ENCODE measurements at places on chromosomes 12 and 14.
A peak's percentile ranks its signal among the peaks of the same experiment; 100 is the strongest.

- DNase-seq = no peak
Observed at GRCh38 chr12:112180422-112180821, 55.1 kb downstream of the TRAFD1 start.

DNA sequence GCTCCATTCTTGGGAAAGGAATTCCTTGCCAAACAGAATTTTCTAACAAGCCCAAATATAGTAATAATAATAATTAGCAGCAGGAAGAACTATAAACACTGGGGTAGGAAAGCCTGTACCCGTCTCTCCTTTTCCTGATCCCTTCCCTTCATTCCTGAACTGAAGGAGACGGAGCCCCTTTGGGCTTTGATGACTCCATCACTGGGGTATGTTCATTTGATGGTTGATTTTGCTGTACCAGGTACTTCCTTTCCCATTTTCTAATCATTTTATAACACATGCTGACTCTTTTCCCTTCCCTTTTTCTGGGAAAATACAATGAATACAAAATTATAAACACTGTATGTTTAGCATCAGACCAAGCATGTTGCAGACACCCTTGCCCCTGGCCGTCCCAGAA lies 3.6 kb upstream of the RCOR1 start:
- DNase-seq = no peak

DNA sequence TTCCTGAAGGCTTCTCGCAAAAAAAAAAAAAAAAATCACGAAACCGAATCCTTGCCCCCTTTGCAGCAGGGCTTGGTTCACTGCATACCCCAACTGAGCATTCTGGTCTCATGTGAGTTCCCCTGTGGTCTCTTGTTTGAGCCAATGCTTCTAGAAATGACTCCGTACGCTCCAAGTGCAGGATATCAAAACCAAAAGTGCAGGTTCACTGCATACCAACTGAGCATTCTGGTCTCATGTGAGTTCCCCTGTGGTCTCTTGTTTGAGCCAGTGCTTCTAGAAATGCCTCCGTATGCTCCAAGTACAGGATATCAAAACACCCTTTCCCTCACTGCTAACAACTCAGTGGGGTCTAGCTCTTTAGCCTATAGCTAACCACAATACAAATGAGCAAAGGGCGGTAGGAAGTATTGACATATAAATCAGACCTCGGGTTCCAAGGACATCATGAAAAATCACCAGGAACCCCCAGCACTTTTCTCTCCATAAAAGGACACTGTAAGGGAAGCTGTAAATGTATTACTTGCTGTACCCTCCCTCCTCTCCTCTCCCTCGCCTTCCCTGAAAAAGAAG lies 206.3 kb upstream of the NOS1 start:
- DNase-seq = no peak

DNA sequence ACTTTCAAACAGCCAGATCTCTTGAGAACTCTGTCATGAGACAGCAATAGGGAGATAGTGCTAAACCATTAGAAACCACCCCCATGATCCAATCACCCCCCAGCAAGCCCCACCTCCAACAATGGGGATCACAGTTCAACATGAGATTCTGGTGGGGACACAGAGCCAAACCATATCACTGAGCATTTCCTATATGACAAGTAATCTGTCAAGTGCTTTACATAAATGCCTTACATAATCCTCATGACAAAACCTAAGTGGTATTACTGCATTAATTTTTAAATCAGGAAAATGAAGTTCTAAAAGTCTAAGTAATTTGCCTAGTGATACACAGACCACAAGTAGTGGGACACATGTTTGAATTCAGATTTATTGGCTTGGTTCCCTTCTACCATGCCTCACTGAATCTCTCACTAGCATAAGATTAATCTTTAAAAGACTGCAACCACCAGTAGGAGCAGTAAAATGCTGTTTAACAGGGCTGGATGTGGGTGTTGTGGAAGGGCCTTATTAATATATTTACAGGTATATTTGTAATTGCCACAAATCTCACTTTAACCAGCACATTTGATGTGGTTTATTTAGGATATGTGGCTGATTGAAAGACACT lies 323.1 kb upstream of the FBXO33 start:
- DNase-seq = no peak

DNA sequence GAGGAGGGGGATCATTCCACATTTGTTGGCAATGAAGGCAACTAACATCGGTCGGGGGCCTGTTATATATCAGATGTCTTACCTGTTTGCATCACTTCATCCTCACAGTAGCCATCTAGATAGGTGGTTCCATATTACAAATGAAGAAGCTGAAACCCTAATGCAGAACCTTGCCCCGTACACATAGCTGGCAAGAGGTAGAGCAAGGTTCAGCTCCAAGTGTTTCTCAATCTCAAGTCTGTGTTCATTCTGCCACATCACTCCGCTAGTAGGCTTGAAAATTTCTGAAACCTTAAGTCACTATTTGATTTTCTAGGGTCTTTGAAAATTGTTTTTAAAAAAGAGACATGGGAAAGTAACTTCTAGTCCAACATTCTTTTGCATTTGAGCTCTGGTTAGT lies 17.0 kb downstream of the AVPR1A start:
- DNase-seq = no peak

- DNase-seq = no peak
Observed at GRCh38 chr14:66498311-66498710, 9.6 kb upstream of the GPHN start.

DNA sequence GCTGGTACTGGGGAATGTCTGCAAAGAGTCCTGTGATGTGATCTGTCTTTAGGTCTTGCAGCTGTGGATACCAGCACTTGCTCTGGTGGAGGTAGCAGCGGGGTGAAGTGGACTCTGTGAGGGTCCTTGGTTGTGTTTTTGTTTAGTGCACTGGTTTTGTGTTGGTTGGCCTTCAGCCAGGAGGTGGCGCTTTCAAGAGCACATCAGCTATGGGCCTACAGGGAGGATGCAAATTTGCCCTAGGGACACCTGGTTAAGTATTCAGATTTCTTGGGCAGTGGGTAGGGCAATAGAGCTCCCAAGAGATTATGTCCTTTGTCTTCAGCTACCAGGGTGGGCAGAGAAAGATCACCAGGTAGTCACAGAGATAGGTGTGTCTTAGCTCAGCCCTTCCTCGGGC lies 63.8 kb downstream of the PTGER2 start:
- no peak for DNase-seq

DNA sequence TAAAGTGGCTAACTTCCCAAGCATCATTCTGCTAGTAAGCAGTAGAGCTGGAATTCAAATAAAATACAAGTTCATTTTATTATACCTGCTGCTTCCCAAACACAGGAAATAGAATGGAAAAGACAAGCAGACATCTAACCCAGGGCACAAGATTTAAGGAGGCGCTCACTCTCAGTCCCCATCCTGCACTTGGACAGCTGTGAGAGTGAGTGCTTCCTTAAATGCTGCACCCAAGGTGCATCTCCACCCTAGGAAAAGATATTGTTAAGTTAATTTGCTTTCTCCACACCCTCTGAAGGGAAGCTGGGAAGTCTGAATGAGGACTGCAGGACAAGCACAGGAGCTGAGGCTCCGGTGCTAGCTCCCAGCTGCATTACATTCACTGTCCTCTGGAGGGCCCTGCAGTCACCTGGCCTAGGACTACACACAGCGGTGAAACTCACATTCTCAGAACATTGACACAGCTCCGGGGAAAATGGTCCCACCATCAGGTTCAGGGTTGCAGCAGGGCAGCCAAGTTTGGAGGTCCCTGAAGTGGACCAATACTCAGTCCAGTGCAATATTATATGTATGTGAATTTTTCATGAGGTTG lies 14.2 kb downstream of the HEBP1 start:
- DNase-seq = peak; percentile 43

DNA sequence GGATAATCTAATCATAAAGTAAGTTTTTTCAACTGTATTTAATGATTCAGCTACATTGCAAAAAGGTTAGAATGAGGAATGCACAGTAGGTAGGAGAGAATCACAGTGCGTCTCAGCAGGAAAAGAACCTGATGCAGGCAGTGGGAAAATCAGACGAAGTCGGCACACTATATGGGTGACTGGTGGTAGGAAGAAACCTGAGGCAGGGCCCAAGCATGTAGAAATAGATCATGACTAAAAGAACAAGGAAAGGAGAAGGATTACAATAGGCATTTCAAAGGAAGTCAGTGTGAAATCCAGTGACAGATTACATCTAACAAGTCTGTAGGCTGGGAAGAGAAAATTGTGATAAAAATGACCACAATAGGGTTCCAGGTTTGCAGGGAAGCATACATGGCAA lies 267.0 kb downstream of the MED13L start:
- DNase-seq = no peak

- DNase-seq = no peak
Observed at GRCh38 chr12:1523046-1523445, 71.3 kb downstream of the FBXL14 start.

DNA sequence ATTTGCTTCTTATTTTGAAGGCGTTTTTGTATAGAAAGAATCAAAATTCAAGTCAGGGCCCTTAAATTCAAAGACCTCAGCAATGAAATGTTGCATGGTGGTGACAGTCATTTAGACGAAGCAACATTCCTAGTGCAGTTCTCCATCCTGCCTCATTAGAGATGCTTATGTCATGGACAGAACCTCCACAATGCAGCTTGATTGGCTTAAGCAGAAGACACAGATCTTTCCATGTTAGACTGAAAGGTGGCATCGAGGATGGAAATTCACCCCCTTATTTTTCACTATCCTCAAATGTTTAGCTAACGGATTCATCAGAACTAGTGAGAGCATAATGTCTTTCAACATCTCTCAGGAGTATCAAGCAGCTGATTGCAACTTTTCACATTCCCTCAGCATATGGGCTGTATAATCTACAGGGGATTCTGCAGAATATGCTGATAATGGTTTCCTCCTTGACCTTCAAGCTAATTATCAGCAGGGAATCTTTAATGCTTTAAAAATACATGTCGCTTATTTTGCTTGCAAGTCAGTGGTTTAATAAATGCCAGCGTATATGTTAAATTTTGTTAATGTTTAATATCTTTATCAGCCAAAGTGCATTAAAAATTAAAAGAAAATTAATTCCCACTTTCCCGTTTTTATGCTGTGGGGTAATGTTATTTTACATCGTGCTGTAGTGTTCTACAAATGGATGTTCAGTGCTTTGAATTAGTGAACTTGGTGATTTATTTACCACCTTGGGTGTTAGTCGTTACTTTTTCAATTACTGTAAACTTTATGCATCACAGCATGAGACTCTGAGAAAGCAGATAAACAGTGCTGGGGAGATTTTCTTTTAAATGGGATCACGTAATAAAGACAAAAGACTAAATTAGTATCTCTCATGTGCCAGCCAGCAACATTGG lies 12.8 kb upstream of the NRDE2 start:
- DNase-seq = no peak

GRCh38 chr12:133130808-133131128 lies 341 bp downstream of the ZNF10 start:
- no peak for DNase-seq

DNA sequence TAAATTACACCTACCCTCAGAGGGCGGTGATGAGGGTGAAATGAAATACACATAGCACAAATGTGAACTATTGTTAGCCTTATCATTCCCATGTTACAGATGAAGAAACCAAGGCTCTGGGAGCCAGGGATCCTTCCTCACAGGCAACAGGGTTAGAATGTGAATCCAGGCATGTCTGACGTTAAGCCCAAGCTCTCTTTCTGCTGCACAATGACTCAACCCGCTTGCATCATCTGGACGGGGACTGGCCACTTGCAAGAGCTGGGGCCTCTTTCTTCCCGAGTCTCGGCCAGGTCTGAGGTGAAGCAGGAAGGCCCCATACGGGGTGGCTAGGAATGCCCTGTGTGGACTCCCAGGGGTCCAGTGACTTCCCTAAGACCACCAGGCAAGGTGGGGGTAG lies 105.2 kb downstream of the RBM19 start:
- no peak for DNase-seq

DNA sequence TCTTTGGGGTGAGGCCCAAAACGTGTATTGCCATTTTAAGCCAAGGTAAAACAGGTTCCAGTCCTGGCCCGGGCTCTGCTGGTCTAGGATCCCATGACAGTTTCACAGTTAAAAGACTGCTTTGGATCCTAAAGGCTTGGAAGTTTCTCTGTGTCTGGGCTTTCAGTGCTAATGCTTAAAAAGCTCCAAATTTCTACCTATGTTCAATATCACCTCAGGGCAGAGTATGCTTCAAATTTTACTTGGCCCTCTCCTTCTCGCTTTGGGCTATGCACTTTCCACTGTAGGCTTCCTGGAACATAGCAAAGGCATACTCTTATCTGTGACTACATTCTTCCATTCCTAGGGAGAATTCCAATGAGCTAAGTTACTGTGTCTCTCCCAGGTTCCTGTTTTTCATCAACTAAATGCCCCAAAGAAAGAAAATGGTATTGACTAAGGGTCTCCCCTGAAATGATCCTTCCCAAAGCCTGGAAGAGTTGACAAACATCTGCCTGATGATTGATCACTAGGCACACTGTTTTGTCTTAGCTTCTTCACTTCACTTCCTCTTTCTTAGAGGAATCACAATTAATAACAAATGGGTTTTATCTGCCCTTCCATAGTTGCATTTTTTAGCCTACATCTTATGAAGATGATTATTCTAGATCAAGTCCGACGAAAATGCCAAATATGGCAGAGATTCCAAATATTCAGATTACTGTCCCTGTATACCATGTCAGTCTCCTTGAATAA lies 79.4 kb downstream of the TMTC2 start:
- DNase-seq = no peak

DNA sequence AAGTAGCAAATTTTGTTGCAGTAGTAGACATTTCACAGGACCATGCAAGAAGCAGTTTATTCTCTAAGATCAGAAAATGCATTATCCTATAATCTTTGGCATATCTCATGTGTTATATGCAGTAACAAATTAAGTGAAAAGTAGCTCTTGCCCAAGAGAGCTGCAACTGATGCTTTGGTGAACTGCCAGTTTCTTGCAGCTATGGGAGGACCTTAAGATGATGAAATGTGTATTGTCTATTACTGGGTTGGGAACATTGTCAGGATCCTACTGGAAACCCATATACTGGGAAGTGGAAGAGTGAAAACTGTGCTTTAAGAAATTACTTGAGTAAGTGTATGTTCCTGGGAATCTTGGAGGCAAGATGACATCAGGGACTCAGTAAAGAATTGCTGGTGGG lies 238.8 kb downstream of the DACT1 start:
- no peak for DNase-seq

DNA sequence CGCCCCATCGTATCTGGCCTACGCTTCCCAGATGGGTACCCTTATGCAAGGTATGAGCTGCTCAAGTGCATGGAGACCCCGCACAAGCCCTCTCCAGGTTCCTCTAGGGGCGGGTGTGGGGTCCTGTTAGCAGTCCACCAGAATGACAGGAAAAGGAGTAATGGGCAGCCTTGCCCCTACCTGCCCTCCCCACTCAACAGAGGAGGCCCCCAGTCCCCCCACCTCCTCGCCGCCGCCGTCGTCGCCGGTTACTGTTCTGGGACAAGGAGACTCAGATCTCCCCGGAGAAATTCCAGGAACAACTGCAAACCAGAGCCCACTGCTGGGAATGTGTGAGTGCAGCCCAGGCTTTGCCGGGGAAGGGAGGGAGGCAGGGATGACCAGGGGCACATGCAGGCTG lies 6.0 kb downstream of the REC8 start:
- no peak for DNase-seq

DNA sequence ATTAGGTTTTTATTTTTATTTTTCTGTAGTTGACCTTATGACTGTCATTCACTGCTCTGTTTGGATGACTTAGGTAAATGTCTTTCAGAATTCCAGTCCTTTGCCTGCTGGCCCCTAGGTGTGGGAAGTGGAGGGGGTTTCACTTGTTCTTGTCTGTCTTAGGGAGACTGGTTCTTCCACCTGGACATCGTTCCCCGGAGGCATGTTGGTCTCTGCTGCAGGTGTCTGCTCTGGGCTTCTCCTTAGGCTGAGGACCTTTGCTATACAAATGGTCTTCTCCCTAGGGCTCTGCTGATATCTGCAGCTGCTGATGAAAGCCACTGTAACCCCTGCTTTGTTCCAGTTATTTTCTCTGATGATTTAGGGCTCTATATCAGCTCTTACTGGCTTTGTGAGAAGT lies 97.1 kb downstream of the OTOGL start:
- DNase-seq = no peak

Data from dermis microvascular lymphatic vessel endothelial cell (primary cell).